ENCODE measurements at places on chromosomes 1 and 21.

- no peak for DNase-seq
These were observed 213.3 kb downstream of the TRABD2B start for GRCh38 chr1:47783638-47784496.

- no peak for DNase-seq
These were observed 178.6 kb downstream of the TBX15 start for GRCh38 chr1:118809586-118809985.

GRCh38 chr1:5404412-5405203 lies 587.6 kb downstream of the NPHP4 start:
- no peak for DNase-seq

- no peak for DNase-seq
These were observed 324.5 kb downstream of the NPHP4 start for GRCh38 chr1:5667513-5668325.

DNA sequence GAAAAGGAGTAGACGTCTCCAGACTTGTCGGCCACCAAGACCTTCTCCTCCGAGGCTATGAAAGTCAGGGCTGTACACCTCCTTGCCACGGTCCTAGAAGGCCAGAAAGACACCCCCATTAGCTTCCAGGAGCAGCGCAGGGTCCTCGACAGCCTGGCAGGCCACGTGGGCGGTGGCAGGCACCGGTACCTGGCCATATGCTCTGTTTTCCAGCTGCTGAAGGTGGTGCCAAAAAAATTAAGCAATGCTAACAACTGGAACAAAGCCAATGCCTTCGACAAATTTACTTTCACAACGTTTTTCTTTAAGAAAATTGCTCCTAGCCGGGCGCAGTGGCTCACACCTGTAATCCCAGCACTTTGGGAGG lies 15.9 kb downstream of the WDR4 start:
- DNase-seq, result no peak

DNA sequence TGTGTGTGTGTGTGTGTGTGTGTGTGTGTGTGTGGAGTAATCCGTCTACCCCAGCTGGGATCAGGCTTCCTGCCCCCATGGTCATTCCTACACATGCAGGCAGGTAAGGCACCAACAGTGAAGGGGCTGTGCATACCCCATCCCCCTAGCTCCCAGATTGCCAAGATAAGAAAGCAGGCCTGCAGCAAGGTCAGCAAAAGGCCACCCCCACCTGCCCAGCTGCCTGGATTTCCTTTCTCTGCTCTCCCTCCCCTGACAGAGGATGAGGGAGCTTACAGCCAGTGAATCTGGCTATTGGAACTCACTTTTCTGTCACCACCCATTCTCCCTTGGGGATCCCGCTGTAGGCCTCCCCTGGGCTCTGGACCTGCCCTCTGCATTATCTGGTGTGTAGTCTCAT lies 7.9 kb downstream of the ALX3 start:
- no peak for DNase-seq

GRCh38 chr1:209875515-209875914 lies 47.7 kb downstream of the UTP25 start:
- peak; percentile 12 for DNase-seq

GRCh38 chr1:44842862-44843655 lies at the start of gene PTCH2:
PTCH2 (minus strand) TSS chr1:44843253; CDS start chr1:44842932, 321 bp downstream.
- peak; percentile 96 for DNase-seq

DNA sequence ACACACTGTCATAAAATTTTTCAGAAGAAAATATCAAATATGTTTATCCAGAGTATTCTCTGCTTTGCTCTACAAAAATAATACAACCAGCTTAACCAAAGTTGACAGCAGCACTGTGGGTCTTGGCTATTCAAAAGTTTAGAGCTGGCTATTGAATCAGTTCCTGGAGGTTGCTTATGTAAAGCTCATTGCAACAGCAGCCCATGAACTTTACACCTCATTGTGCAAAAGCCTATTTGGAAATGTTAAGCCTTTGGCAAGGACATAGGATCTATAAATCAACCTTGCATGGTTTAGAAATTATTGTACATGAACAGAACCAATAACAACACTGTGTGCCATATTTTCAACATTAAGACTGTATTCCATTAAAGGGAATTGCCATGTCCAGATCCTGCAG lies 714.9 kb downstream of the ADGRL2 start:
- DNase-seq, result no peak

DNA sequence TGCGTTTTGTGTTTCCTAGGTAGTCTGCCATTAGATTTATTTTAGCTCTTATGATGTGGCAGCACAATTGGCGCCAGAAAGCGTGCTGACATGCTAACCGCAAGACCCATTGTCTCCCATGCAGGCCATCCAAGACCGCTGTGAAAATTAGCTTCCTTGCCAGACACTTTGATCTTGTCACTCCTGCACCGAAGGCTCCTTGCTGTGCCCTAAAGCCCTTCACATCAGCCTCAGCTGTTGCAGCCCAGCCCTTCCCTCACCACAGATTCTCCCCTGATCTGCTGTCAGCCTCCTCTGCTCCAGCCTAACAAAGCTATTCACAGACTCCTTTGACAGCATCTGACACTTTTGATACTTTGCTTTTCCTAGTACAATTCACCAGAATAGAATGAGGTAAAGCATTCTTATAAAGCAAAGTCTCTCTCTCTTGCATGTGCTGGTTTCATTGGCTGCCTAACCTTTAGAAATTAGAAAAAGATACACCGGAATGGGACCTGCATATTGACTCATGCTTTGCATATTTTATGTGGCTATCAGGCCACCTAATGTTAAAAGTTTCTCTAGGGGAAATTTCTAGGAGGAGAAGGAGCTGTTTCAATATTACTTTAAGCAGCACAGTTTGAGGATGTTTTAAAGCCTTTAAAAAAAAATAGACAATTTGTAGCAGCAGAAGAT lies 280.3 kb upstream of the FMN2 start:
- DNase-seq, result peak; percentile 15

GRCh38 chr1:47180603-47181094 lies 9.2 kb downstream of the PDZK1IP1 start:
- no peak for DNase-seq

GRCh38 chr1:193543259-193543658 lies 356.8 kb upstream of the B3GALT2 start:
- DNase-seq, result no peak

DNA sequence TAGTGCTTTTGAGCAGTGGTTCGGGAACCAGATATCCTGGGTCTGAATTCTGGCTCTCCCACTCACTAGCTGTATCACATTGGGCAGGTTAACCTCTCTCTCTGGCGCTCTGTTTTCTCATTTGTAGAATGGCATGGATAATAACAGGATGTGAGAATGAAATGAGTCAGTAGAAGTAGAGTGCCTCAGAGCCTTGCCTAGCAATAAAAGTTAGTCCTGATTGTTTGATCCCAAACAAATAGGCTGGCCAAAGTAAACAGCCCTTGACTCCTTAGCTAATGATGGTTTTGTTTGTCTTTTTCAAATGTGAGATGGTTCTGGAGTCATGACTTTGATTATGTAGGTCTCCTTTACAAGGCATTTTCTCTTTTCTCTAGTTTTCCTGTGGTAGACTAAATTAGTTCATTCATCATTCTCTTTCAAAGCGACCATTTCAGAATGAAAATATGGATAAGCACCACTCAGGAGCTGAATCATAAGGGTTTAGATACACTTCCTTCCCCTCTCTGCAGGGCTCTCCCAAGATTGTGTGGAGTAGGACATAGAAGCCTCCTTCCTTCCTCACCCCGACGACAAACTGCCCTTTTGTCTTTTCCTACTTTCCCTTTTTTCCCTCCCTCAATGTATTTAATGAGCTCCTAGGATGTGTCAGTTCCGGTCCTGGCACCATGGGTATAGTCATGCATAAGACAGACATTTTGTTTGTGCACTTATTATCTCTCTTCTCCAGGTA lies 23.1 kb downstream of the KIAA0040 start:
- DNase-seq, result no peak

DNA sequence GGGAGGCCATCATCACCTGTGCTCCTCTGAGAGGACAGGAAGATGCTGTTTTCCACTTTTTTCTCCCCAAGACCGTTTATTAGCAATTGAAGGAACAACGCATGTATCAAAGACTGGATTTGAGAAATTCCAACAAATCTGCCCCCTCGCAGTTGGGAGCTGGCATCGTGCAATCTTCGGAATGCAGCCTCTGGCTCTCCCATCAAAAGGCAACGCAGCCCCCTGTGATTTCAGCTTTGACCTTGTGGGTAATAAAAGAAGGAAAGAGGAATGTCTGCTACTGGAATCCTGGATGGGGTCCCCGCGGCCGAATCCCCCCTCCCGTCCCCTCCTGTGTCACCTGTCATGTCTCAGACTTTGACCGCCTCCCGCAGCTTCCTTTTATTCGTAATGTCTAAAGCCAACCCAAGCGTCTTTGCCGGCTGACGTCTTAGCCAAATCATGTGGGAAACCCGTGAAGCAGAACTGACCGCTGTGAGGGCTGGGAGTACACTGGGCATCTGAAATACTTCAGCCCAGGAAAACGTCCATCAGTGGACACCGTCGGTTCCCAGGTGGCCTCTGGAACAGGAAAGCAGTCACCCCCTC lies 101.5 kb downstream of the WDR4 start:
- no peak for DNase-seq

GRCh38 chr21:42622284-42622683 lies 31.1 kb upstream of the PDE9A start:
- DNase-seq, result no peak

- no peak for DNase-seq
These were observed 20.3 kb upstream of the PLCH2 start for GRCh38 chr1:2455757-2456156.

- DNase-seq, result no peak
These were observed 282.7 kb downstream of the BACH1 start for GRCh38 chr21:29581393-29581792.

DNA sequence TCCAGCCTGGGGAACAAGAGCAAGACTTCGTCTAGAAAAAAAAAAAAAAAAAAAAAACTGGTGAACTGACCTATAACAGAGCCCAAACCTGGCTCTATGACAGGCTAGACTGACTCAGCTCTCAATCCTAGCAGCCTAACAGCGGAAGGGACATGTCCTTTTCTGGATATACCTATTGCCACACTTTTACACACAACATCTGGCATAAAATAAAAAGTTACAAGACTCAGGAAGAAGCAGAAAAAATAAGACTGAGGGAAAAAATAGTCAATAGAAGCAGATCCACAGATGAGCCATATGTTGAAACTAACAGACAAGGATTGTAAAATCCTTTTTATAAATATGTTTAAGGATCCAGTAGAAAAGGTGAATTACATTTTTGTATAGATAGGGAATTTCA lies 57.5 kb upstream of the IPO9 start:
- no peak for DNase-seq

DNA sequence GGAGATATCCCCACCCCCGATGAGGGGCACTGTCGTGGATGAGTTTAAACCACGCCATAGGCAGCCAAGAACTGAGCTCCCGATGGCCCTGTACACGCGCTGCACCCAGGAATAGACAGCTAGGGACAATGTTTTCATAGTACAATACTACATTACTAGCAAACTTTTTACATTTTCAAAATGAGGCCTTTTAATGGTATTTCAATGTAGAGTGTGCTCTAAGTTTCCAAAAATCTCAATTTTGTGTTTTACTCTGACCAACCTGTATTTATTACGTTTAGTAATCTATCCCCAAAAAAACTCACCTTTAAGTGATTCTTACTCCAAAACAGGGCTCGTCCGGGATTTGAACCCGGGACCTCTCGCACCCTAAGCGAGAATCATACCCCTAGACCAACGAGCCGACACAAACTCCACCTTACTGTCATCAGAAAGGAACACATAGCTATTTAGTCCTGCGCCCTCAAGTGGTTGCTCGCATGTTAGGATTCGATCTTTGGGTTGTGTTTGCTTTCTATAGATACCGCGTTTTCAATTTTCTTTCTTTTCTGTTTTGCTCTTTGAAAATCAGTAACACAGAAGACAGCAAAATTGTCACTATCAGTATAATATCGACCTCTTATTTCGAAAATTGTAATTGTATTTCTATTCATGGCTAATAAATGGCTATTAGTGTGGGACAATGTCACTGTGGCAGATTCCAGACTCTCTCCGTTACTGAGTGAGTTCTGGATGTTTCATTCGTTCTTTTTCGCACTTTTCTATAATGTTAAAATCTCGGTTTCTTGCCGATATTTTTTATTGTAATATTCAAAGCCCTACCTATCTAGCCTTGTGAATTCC lies 6.4 kb upstream of the MPZL1 start:
- DNase-seq, result peak; percentile 87

GRCh38 chr1:43625063-43625780 lies 24.7 kb upstream of the KDM4A start:
- DNase-seq, result no peak

DNA sequence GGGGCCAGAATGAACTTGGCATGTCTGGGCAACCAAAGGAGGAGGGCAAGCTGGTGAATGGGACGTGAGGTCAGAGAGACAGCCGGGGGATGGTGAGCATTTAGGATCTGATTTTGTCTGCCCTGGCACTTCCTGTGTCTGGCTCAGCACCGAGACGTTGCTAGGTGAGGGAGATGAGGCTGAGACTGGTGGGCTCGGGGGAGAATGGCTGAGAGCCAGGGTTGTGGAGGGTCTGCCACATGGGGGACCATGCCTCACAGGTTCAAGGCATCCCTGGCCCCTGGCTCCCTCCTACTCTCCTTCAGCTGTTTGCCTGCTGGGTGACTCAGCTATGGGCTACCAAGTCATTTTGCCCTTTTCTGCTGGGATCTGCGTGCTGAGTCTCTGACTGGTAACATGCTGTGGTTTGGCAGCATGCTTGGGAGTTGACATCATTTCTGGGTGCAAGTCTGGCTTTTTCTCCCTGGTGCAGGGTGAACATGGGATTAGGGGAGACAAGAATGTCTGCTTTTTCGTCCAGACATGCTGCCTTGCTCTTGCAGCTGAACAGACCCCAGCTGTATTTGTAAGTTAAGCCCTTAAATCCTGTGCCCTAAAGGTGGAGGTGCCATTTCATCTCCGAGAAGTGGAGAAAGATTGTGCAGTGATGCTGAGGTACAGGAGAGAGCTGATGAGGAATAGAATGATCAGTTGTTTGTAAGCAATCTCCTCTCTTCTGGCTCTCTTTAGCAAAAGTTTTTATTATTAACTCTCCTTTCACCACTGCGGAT lies 17.6 kb downstream of the GALNT2 start:
- DNase-seq, result no peak

DNA sequence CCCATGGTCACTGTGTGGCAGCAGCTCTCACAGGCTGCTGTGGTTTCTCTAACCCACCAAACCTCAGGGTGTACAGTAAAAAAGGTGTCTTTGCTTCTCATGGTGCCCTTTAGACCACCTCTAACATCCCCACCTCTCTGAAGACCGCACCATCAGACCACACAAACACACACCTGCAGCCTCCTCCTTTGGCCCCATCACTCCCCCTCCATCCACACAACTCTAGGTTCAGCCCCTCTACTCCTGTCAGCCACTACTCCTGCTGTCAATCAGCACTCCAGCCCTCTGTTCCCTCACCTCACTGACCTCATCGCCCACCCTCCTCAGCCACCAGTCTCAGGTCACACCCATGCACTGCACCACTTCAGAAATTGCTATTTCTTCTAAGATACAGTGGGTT lies 7.5 kb downstream of the ZNF692 start:
- DNase-seq, result no peak

DNA sequence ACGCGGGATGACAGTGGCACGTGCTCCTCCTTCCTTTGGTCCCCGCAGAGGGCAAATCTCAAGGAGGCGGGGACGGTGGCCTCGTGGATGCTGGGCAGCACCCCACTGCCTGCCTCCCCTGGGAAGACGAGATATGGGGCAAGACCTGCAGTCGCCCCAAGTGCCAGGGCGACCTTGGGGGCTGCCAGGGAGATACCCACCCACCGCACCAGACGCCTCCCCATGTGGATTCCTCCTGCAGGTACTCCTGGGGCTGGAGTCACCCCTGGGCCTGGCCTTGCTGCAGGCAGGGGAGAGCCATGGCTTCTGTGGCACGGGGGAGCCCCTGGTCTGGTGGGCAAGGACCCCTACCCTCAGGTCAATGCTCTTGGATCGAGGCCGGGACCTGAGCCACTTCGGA lies 5.9 kb upstream of the AURKAIP1 start:
- DNase-seq, result no peak
